ENCODE measurements at places on chromosomes 3 and 15.

DNA sequence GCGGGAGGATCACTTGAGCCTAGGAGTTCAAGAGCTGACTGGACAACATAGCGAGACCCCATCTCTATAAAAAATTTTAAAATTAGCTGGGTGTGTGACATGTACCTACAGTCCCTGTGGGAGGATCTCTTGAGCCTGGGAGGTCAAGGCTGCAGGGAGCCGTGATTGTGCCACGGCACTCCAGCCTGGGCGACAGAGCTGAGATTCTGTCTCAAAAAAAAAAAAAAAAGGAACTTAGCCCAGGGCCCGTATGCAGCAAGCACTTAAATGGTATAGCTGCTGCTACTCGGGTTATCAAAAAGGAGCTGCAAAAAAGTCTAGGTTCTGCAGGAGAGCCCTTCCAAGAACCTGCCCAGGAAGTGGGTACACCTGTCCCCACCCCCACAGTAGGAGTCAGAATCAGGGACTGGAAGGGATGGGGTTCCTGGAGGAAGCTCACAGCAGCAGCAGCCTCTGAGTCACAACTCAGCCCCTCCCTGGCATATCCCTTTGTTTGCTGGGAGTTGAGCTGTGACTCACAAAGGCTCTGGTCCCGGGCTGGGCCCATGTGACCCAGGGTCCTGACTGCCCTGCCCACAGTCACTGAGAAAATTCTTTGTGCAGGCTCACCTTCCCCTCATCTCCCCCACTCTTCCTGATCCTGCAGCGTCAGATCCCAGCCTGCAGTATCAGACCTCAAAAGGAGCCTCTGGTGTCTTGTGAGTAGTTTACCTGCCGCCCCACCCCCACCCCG, at the start of gene SPATA12:
Gene SPATA12 (plus strand): TSS at position 576 of the 733 bp plus-strand sequence. CDS start 13,031 bp downstream, outside the sequence.
- DNase-seq = no peak

- DNase-seq = peak; percentile 65
Observed at GRCh38 chr3:17179381-17180205, 294.8 kb downstream of the PLCL2 start.

- DNase-seq = peak; percentile 71
Observed at GRCh38 chr3:167750272-167750971, 14.9 kb downstream of the SERPINI1 start.

GRCh38 chr3:69972672-69973071, 26.9 kb upstream of the SAMMSON start:
- no peak for DNase-seq

- DNase-seq = no peak
Observed at GRCh38 chr3:50147861-50148260, 7.3 kb upstream of the SEMA3F start.

DNA sequence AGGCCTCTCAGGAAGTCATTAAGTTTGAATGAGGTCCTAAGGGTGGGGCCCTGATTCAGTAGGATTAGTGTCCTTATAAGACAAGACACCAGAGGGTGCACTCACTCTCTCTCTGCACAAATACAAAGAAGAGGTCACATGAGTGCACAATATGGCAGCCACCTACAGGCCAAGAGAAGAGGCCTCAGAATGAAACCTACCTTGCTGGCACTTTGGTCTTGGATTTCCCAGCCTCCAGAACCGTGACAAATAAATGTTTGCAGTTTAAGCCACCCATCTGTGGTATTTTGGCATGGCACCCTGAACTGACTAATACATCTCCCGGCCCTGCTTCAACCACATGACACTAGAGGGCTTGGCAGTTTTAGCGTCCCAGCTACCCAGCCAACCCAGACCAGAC, 73.9 kb upstream of the CHRNB4 start:
- DNase-seq = peak; percentile 58

DNA sequence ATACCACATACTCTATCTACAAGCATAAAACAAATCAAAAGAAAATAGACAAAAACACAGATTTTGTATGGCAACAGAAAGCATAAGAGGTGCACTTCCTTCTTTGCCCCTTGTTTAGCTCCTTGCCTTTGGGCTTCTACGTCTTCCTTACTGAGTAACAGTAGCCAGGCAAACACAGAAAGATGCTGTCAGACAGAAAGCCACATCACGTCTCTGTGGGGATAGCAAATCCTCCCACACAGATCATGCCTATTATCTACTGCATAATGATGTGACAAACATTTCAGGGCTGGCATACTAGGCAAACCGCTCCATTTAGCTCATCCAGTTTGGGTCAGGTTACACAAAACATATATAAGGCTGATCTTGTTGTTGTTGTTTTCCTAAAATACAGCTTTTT, 92.7 kb downstream of the BOC start:
- no peak for DNase-seq

DNA sequence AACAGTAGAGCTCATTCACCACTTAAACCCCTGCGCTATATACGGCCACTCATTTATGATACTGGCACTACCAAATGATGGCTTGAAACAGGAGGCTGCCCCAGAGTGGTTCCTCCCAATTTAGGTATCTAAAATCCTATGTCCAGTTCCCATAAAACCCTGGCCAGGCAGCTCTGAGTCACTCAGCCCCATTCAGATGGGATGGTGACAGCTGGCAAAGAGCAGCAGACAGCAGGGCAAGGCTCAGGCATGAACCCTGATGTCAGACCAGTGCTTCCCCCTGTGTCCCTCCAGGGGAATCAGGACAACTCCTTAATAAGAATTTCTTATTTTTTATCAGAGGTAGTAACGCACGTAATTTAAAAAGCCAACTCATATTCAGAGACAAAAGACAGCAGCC, 77.2 kb upstream of the RNU6-1 start:
- DNase-seq = no peak

All from GM12865 (cell line).